ENCODE measurements at places on chromosomes 4 and X.

- no peaks in the 10 kb centered on the region for H3K27me3 ChIP-seq
- H3K4me1 ChIP-seq = no peaks in the 10 kb centered on the region
- no peaks in the 10 kb centered on the region for H3K36me3 ChIP-seq
- no peak overlapping the region for H3K4me3 ChIP-seq
- H3K27ac ChIP-seq = no peak overlapping the region
Measured at GRCh38 chr4:73675623-73676022, 55.4 kb upstream of the RASSF6 start.

GRCh38 chrX:57135287-57135686 is 1.9 kb downstream of the SPIN2A start:
- H3K27ac ChIP-seq = no peak overlapping the region
- H3K27me3 ChIP-seq = no peaks in the 10 kb centered on the region
- no peaks in the 10 kb centered on the region for H3K36me3 ChIP-seq
- DNase-seq = no peak
- peaks cover 4% of the 10 kb centered on the region for H3K4me1 ChIP-seq

GRCh38 chr4:121838136-121838535 is 14.5 kb upstream of the CCNA2 start:
- H3K4me1 ChIP-seq = no peaks in the 10 kb centered on the region
- peaks cover 4% of the 10 kb centered on the region for H3K36me3 ChIP-seq
- no peak overlapping the region for H3K27ac ChIP-seq
- H3K4me3 ChIP-seq = no peak overlapping the region

- H3K27ac ChIP-seq = no peak overlapping the region
- H3K4me3 ChIP-seq = no peak overlapping the region
- DNase-seq = peak; percentile 75
Measured at GRCh38 chrX:80812176-80812575, 2.5 kb upstream of the BRWD3 start.

GRCh38 chr4:1251773-1252066 is 2.8 kb upstream of the CTBP1 start:
- H3K27me3 ChIP-seq = no peaks in the 10 kb centered on the region
- no peak overlapping the region for H3K27ac ChIP-seq
- DNase-seq = no peak
- H3K4me3 ChIP-seq = no peak overlapping the region
- peaks cover 12% of the 10 kb centered on the region for H3K4me1 ChIP-seq
- peaks cover 2% of the 10 kb centered on the region for H3K36me3 ChIP-seq

- no peaks in the 10 kb centered on the region for H3K36me3 ChIP-seq
- peak overlapping the region; percentile 90 for H3K4me3 ChIP-seq
- H3K4me1 ChIP-seq = peaks cover 37% of the 10 kb centered on the region
- no peak overlapping the region for H3K27ac ChIP-seq
- H3K27me3 ChIP-seq = peaks cover 7% of the 10 kb centered on the region
Measured at GRCh38 chr4:107721436-107722100, 1.5 kb upstream of the PAPSS1 start.

DNA sequence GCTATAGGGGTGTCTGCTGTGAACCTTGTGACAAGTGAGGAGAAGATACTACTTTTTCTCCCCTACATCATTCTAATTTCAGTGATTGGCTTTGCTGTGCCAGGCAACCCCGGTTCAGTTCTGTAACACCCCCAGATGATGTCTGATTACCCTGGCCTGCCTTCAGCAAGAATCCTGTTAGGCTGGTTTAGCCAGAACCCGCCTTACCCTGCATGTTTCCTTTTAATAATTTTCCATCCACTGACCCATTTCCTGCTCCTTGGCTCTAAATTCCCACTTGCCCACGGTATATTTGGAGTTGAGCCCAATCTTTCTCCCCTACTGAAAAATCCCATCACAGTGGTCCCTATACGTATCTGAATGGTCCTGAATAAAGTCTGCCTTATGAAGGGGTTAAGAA is 46.5 kb upstream of the HPSE start:
- DNase-seq = no peak
- H3K27me3 ChIP-seq = no peaks in the 10 kb centered on the region

GRCh38 chrX:150299579-150299978 is 63.5 kb upstream of the MAMLD1 start:
- no peaks in the 10 kb centered on the region for H3K4me1 ChIP-seq
- no peaks in the 10 kb centered on the region for H3K36me3 ChIP-seq
- H3K27me3 ChIP-seq = no peaks in the 10 kb centered on the region
- H3K27ac ChIP-seq = no peak overlapping the region
- H3K4me3 ChIP-seq = no peak overlapping the region

- H3K4me1 ChIP-seq = peaks cover 13% of the 10 kb centered on the region
- peak; percentile 59 for DNase-seq
- peak overlapping the region; percentile 73 for H3K4me3 ChIP-seq
- H3K27me3 ChIP-seq = peaks cover 30% of the 10 kb centered on the region
Measured at GRCh38 chrX:108735091-108735678, 1.2 kb downstream of the IRS4 start.

GRCh38 chrX:104172788-104173187 is 6.5 kb downstream of the FAM199X start:
- no peak overlapping the region for H3K27ac ChIP-seq
- H3K27me3 ChIP-seq = no peaks in the 10 kb centered on the region

- no peak overlapping the region for H3K27ac ChIP-seq
- no peak for DNase-seq
- H3K4me1 ChIP-seq = no peaks in the 10 kb centered on the region
Measured at GRCh38 chrX:52509916-52510315, 6.9 kb downstream of the XAGE1B start.

DNA sequence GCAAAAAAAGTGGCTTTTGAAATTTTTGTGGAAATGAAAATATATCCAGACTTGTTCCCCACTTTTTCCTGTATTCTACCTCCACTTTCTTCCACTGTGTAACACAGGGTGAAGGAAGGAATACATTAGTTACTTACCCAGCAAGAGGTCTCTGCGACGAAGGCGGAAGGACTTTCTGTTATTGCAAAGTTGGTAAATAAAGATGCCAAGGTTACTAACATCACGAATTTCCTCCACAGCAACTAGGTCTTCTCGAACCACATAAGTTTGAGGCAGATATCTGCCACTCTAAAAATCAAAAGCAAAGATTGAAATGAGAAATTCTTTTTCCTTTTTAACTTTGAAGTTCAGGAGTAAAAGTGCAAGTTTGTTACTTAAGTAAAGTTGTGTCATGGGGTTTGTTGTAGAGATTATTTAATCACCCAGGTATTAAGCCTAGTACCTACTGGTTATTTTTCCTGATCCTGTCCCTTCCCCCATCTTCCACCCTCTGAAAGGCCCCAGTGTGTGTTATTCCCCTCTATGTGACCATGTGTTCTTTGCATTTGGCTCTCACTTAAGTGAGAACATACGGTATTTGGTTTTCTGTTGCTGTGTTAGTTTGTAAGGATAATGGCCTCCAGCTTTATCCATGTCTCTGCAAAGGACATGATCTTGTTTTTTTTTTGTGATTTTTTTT is 5.8 kb downstream of the ITM2A start:
- no peaks in the 10 kb centered on the region for H3K27me3 ChIP-seq
- DNase-seq = no peak
- H3K36me3 ChIP-seq = no peaks in the 10 kb centered on the region
- peak overlapping the region; percentile 32 for H3K27ac ChIP-seq

- H3K4me3 ChIP-seq = no peak overlapping the region
- peak overlapping the region; percentile 10 for H3K27ac ChIP-seq
- DNase-seq = no peak
Measured at GRCh38 chr4:112127048-112127637, 18.1 kb upstream of the FAM241A start.

GRCh38 chrX:31316340-31316991 is 244.6 kb upstream of the FTHL17 start:
- no peak for DNase-seq
- H3K27me3 ChIP-seq = no peaks in the 10 kb centered on the region
- H3K4me3 ChIP-seq = no peak overlapping the region
- H3K36me3 ChIP-seq = no peaks in the 10 kb centered on the region
- no peaks in the 10 kb centered on the region for H3K4me1 ChIP-seq
- no peak overlapping the region for H3K27ac ChIP-seq

GRCh38 chrX:101729986-101730385 is 70.3 kb upstream of the ARMCX2 start:
- no peak overlapping the region for H3K4me3 ChIP-seq
- peaks cover 11% of the 10 kb centered on the region for H3K4me1 ChIP-seq
- DNase-seq = peak; percentile 38
- H3K36me3 ChIP-seq = no peaks in the 10 kb centered on the region
- H3K27me3 ChIP-seq = no peaks in the 10 kb centered on the region

DNA sequence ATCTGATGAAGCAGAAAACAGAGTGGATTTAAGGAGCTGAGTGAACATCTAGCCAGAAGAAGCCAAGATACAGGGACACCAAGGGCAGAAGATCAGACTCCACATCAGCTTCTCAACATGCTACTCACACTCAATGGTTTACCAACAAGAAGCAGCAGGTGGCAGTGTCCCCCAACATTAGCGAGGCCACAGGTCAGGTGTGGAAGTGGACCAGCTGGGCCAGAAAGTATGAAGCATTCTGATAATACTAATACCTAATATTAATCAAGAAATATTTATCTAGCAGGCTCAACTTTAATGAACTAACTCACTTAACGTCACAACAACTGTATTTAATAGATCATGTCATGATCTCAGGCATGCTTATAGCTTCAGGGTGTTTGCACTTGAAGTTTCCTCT is 73.4 kb upstream of the TTC29 start:
- H3K4me1 ChIP-seq = peaks cover 9% of the 10 kb centered on the region
- H3K27ac ChIP-seq = no peak overlapping the region
- peak; percentile 71 for DNase-seq
- no peak overlapping the region for H3K4me3 ChIP-seq

- no peaks in the 10 kb centered on the region for H3K27me3 ChIP-seq
- DNase-seq = no peak
- no peaks in the 10 kb centered on the region for H3K4me1 ChIP-seq
- no peak overlapping the region for H3K27ac ChIP-seq
- H3K4me3 ChIP-seq = no peak overlapping the region
- no peaks in the 10 kb centered on the region for H3K36me3 ChIP-seq
Measured at GRCh38 chr4:153290134-153290533, 54.4 kb upstream of the MND1 start.
